Karpas-422 (cell line): ENCODE measurements at places on chromosomes 12 and 14. TPM values are rescaled to one million over a fixed set of nuclear protein-coding genes. Genes with fewer than 3 reads are reported as not detected.
A peak's percentile ranks its signal among the peaks of the same experiment; 100 is the strongest.

- DNase-seq, result no peak
Observed at GRCh38 chr14:77403768-77404167, 19.6 kb downstream of the NOXRED1 start.

GRCh38 chr12:24595652-24596235, 353.2 kb downstream of the BCAT1 start:
- peak; percentile 75 for DNase-seq

- DNase-seq, result no peak
Observed at GRCh38 chr12:57985685-57986084, 44.3 kb downstream of the ATP23 start.

The ULK1 gene
- 2.8 and 6.9 TPM in 2 replicates for total RNA-seq
